HEK293T (cell line): ENCODE measurements at places on chromosomes 2 and 18.

DNA sequence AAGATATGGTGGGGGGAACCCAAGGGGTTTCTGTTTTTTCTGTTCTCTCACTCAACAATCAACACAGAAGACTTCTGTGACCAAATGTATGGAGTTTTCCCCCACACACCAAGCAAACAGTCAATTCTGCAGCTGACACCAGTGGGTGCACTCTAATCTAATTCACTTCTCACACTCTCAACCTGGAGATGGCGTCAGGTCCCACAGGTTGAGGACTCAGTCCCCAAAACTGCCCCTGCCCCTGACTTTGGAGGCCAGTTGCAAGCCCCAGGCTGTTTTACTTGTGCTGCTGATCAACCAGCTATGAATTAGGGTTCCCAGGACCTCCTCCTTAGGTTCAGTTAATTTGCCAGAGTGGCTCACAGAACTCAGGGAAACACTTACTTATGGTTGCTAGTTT lies 6.2 kb downstream of the RNU2-63P start:
- DNase-seq: no peak

DNA sequence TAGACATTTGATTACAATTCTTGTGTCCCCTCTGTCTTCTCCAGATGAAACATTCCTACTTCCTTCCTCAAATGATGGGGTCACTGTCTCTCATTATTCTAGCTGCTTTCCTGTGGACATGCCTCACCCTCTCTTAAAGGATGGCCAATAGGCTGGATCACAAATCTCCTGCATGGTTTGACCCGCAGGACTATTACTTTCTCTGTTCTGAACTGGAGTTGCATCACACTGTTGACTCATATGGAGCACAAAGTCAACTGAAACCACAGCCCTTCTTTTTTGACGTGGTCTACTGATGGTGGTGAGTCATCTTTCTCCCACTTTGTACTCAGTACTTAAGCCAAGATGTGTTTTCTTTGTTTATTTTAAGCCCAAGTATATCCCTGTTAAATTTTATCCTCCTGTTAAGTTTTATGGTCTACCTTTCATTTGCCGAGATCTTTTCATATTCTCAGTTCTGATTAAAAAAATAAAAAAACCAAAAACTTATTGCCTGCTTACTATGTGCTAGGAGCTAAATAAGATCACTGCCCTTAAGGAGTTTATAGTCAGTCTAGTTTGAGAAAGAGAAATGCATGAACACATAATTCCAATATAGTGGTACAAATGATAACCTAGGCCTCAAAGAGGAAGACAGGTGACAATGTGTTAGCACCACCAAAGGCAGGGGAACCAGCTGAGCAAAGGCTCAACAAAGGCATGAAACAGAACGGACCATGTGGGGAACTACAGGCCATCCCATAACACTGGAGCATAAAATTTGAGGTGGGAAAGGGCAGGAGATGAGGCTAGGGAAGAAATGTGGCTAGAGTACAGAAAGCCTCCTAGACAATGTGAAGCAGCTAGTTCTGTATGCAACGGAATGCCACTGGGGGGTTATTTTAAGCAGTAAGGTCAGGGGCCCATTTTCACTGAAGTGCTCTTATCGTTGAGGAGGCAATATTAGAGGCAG lies 67.6 kb upstream of the ZFP36L2 start:
- peak; percentile 27 for DNase-seq

DNA sequence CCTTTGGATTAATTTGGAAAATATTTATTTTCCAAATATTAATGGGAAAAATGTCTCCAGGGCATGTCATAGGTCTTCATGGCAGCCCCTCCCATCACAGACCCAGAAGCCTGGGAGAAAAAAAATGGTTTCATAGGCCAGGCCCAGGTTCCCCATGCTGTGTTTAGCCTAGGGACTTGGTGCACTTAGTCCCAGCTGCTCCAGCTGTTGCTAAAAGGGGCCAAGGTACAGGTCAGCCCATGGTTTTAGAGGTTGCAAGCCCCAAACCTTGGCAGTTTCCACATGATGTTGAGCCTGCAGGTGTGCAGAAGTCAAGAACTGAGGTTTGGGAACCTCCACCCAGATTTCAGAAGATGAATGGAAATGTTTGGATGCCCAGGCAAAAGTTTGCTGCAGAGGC lies 309.6 kb downstream of the SOCS6 start:
- DNase-seq: no peak

- no peak for DNase-seq
These were observed 99.1 kb upstream of the CD302 start for GRCh38 chr2:159897081-159897480.

GRCh38 chr18:76937597-76937996 lies 115.2 kb downstream of the ZNF236 start:
- no peak for DNase-seq

- no peak for DNase-seq
These were observed 200.3 kb downstream of the MBD5 start for GRCh38 chr2:148221166-148221565.

GRCh38 chr2:100141906-100142305 lies 484 bp downstream of the AFF3 start:
- no peak for DNase-seq

GRCh38 chr2:45004562-45005191 lies 4.6 kb downstream of the SIX2 start:
- DNase-seq: no peak

- DNase-seq: no peak
These were observed 142.6 kb downstream of the MEIS1 start for GRCh38 chr2:66577321-66578053.

DNA sequence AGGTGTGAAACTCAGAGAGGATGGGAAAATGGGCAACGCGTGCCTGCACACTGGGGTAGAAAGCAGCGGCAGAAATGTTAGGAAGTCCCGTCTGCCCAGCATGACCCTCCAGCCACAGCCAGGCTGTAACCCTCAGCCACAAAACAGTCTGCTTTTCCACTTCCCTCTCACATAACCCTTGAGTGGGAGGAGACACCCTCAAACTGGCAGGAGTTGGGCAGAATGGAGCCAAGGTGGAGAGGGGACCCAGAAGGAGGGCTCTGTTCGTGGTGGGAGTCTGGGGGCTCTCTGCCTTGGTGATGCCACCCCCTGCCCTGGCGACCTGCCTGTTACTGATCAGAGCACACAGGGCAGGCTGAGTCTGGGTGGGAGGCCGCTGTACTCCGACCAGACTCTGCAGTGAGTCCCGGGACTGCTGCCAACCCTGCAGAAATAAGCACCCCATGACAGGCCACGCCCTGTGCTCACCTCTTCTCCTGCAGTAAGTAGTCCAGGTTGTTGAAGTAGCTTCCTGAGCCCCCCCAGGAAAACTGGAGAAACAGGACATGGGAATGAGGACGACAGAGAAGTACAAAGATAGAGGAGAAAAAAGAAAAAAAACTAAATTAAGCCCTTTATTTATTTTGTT lies 16.0 kb downstream of the FAM178B start:
- no peak for DNase-seq
